Trophoblast cell (in vitro differentiated cells and primary cell): ENCODE measurements at places on chromosomes 11 and 22.

DNA sequence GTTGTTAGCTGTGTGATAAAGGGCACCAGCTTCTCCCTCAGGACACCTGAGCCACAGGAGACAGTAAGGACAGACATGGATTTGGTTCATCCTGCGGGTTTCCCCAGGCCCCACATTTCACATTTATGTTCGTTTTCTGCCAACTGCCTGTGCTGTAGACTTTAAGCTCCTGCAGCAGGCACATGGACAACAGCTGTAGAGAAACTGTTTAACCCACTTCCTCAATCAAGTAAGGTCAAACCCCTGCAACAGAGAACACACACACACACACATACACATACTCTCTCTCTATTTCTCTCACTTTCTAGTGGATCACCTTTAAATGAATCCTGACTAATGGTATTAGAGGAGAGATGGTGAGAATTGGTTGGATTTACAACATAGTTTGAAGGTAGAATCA, 90.7 kb downstream of the C11orf87 start:
- no peak for DNase-seq

- no peak for DNase-seq
Measured at GRCh38 chr11:23010790-23011335, 150.6 kb upstream of the CCDC179 start.

DNA sequence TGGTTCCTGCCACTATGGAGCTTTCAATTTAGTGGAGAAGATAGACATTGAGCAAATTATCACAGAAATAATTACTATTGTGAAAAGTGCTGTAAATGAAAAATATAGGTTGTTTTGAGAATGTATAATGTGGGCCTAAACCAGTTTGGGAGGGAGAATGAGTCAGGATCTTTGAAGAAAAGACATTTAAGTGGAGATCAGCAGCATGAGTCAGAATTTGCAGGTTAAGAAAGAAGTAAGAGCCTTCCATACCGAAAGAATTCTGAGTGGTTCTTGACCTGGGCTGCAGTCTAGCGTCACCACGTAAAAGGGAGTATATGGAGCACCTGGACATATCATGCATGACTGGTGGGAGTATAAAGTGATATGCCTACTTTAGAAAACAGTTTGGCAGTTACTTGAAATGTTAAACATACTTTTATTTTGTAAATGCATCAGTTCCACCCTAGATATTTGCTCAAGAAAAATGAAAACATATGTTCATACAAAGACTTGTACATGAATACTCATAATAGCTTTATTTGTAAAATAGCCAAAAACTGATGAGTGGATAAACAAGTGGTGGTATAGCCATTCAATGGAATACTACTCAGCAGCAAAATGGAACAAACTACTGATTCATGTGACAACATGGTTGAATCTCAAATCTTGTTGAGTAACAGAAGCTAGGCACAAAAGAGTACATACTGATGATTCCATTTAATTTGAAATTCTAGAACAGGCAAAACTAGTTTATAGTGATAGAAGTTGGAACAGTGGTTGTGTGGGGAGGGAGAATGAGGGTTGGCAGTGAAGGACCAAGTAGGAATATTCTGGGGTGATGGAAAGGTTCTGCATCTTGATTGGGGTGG, 99.2 kb downstream of the STIM1 start:
- peak; percentile 90 for DNase-seq

- peak; percentile 33 for DNase-seq
Measured at GRCh38 chr11:79182794-79183193, 258.0 kb downstream of the TENM4 start.

DNA sequence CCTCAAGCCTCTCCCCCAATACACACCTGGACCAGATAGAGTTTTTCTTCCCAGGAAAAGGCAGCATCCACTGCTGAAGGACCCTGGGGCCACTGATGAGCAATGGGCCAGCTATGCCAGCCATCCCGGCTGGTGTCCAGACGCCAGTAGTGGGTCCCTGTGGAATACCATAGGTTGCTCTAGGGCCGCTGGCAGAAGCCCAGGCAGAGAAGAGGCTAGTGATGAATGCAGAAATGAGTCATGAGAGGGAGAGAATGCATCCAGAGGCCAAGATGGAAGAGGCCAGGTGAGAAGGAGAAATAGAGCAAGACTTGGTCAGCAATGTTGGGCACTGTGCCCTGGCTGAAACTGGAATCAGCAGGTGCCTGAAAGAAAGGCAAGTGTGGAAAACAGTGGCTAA, 8.9 kb downstream of the HPX start:
- DNase-seq = peak; percentile 96
